ENCODE measurements at places on chromosomes 12 and 14. TPM values are rescaled to one million over a fixed set of nuclear protein-coding genes. Genes with fewer than 3 reads are reported as not detected.

- ATAC-seq, result no peak
Observed at GRCh38 chr12:5777451-5777850, 167.6 kb downstream of the ANO2 start.

DNA sequence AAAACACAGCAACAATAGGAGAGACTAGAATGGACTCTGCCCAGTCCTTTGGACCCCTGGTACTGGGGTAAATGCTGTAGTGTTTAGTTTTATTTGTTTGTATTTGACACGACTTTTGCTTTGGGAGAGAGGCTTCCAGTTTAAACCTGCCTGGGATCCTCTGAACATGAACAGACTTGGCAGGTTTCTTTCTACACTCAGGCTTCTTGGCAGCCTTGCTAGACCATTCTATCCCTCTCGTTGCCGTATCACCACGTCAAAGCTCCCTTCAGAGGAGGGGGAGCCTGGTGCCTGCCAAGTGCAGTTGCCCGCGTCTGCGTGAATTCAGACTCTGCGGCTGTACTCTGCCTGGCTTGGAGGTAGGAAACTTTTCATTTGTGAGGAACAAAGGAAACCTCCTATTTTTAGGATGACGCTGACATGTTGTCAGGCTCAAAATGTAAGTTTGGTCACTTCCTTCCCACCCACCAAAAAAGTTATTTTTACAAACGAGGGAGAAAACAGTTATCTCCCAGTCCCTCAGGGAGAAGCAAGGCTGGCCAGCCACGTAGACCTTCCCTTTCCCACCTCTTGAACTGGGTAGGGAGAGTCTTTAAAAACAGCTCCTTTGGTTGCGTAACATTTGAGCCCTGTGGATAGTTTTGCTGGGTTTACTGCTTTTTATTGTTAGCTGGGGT is 25.9 kb downstream of the CD9 start:
- ATAC-seq, result no peak

DNA sequence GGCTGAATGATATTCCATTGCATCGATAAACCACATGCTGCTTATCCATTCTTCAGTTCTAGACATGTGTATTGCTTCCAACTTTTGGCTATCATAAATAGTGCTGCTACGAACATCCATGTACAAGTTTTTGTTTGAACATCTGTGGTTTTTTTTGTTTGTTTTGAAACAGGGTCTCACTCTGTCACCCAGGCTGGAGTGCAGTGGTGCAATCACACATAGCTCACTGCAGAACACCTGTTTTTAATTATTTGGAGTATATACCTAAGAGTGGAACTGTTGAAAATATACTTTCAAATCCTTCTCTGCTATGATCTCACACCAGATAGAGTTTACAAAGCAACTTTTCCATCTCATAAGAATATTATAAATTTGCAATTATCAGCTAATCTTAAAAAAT is 124.2 kb downstream of the TTC7B start:
- ATAC-seq, result no peak

- ATAC-seq, result no peak
Observed at GRCh38 chr12:6818222-6818621, 3.4 kb upstream of the GPR162 start.

DNA sequence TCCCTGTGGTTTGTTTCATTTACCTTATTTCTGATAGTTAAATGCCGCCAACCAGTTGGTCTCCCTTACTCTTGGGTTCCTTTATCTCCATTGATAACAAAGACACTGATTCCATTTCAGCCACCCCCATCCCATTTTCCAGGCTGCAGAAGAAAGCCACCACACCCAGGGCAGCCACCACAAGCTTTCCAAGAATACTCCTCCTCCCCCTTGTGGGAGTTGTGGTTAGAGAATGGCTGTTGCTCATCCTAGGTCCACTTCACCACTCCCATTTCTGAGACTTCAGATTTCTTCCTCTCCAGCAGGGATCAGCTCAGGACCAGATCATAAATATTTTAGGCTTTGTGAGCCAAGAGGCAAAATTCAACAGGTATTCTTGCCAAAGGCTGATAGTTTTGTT is 73.9 kb downstream of the ANO4 start:
- no peak for ATAC-seq

Gene ERC1
- total RNA-seq, result 31.9 TPM

Gene C12orf60
- 2.6 TPM for total RNA-seq

Gene FAM161B
- total RNA-seq, result 1.7 TPM

Measured in activated T-helper 17 cell treated with anti-CD3 and anti-CD28 coated beads, Interleukin-2, amount 50 U/mL, for 72 hours (primary cell).